ENCODE measurements at places on chromosomes 12 and 14.
A peak's percentile ranks its signal among the peaks of the same experiment; 100 is the strongest.

DNA sequence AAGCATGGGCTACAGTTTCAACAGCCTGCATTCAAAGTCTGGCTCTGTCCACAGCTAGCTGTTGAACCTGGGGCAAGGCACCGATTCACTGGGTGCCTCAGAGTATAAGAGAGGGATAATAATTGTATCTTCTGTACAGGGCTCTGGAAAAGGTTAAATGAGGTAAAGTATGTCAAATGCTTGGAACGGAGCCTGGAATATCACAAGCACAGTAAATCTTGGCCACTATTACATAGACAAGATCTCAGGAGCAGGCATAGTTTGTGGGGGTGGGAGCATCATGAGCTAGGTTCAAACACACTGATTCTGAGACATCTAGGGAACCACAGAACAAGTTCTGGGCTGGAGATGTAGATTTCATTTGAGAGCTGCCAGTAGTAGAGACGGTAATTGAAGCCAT is 203.7 kb upstream of the NUDT4 start:
- no peak for DNase-seq

DNA sequence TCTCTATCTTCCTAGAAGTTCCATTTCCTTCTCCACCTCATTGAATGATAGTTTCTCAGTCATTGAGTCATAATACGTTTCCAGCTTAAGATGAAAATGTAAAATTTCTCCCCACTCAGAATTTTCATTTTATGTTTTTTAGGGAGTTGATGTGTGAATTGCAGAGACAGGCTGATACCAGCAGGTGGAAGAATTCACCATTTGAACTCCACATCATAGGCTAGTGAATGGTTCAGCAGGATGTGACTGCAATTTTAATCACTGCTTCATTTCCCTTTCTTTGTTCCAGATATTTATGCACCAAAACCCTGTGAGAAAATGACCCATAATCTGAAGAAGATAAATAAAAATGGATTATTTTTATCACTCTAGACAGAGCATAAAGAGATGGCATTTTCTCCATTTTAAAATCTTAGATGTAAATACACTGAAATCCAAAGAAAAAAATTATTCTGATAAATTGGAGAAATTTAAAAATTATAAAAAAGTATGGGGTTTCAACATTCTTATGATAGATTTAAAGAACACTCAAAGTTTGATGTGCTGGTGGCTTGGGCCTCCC is 10.6 kb upstream of the PYGL start:
- peak; percentile 44 for DNase-seq

DNA sequence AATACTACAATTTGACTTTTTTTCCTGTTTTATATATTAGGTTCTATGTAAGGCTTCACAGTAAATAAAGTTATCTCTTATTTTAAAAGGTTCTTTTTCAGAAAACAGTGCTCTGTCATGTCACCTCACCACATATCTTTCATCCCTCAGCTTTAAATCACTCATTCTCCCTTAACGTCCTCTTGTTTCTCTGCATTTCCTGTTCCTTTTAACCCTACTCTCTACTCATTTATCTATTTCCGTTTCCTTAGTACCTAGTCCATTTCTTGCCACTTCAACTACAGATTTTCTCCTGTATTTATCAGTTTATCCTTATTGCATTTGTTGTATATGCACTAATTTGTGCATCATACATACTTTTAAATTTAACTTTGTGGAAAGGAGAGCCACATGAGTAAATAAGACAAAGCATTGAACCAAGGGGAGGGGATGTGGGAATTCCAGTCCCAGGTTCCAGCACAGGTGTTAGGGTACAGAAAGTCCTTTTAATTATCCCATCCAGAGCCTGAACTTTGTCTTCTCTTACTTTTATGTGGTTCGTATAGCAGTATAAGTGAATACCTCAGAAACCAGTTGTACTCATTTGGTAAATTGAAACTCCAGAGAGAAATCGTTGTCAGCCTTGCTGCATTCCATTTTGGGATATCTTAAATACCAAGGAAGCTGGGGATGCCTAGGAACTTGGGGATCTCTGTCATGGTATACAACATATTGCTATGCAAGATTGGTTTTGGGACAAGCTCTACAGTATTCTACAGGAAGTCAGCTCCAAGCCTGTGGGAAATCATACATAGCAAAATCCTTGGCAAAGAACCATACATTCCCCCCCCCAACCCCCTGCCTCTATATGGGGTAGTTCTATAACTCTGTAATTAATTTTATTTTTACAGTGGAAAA is 120.5 kb downstream of the DIP2B start:
- no peak for DNase-seq

- DNase-seq: no peak
These were observed 119.2 kb downstream of the NAV3 start for GRCh38 chr12:77949943-77950342.

GRCh38 chr14:102811254-102811963 is 34.2 kb downstream of the TRAF3 start:
- DNase-seq: peak; percentile 8

DNA sequence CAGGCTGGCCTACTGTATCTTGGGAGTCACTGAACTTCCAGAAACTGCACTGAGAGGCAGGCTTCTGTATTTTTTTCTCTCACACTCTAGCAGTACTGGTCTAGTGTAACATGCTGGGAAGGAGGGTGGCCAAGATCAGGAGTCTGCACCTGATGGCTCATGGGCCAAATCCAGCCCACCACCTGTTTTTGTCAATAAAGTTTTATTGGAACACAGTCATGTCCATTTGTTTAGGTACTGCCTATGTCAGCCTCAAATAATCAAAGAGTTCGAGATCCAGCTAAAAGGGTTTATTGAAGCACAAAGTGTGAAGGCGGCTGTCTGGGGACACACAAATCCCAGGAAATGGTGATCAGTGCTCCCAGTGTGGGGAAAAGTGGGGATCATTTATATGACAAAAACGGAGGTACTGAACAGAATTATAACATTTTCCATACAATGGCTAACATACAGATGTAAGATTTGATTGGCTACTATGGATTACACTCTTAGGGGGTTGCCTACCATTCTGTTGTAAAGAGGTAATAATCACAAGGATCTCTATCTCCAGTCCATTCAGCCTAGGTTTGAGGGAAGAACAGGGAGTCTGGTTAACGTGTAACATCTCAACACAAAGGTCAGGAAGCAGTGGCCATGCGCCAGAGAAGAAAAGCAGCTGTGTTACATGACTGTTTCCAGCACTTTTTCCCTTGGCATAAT is 12.9 kb downstream of the USP30 start:
- no peak for DNase-seq

GRCh38 chr14:44586910-44587309 is 79.8 kb upstream of the FSCB start:
- DNase-seq: no peak

- DNase-seq: no peak
These were observed 46.9 kb upstream of the SLC16A7 start for GRCh38 chr12:59548930-59549329.

GRCh38 chr14:76456200-76456599 is 80.3 kb downstream of the ESRRB start:
- peak; percentile 69 for DNase-seq

GRCh38 chr12:4807116-4807783 is 87.0 kb downstream of the GALNT8 start:
- DNase-seq: no peak

- peak; percentile 62 for DNase-seq
These were observed 20.7 kb downstream of the SLC7A7 start for GRCh38 chr14:22794551-22794951.

DNA sequence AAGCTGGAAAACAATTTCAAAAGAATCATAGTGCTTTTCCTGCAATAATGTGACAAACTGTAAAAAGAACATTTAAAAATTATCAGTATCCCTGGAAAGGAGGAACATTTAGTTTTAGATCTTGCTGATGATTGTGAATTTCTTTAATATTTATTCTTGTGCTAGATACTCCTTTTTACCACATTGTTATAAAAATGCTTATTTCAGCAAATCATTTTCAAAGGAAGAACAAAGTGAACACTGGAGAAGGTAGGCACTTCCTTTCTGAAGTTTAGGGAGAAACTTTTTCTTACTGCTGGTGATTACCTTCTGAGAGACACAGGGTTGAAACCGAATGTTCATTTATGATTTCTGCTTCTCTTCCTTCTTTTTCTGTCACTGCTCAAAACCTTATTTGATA is 45.1 kb upstream of the C12orf75 start:
- DNase-seq: no peak

- DNase-seq: no peak
These were observed 447.0 kb downstream of the SLC16A7 start for GRCh38 chr12:60042835-60043234.

DNA sequence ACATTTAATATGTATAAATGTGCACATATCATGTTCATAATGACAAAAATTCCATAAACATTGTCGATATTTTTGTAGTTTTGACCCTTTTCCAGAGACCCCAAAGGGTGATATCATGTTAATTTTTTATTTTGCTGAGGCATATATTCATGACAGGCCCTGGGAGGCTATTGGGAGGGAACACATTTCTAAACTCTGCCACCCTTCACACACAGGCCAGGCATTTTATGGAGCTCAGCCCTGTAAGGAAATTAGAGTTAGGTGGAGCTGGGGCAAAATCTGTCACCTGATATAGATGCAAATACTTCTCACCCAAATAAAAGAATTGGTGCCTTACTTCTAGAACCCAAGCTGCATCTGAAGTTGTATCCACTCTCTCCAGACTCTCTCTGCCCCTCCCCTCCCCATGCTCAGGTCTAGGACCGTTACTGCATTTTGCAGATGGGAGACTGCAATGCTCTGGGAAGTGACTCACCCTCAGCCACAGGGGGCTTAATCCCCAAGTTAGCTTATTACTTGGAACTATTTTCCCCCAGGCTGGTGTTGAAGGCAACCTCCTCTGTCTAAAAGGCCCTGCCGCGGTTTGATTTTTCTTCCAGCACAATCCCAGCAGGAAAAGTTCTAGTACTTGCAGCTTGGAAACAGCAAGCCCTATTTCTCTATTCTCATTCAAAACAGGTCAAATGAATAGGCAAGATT is 238.9 kb downstream of the EMP1 start:
- DNase-seq: no peak

- no peak for DNase-seq
These were observed 29.1 kb downstream of the ZNF664 start for GRCh38 chr12:124002021-124002644.

DNA sequence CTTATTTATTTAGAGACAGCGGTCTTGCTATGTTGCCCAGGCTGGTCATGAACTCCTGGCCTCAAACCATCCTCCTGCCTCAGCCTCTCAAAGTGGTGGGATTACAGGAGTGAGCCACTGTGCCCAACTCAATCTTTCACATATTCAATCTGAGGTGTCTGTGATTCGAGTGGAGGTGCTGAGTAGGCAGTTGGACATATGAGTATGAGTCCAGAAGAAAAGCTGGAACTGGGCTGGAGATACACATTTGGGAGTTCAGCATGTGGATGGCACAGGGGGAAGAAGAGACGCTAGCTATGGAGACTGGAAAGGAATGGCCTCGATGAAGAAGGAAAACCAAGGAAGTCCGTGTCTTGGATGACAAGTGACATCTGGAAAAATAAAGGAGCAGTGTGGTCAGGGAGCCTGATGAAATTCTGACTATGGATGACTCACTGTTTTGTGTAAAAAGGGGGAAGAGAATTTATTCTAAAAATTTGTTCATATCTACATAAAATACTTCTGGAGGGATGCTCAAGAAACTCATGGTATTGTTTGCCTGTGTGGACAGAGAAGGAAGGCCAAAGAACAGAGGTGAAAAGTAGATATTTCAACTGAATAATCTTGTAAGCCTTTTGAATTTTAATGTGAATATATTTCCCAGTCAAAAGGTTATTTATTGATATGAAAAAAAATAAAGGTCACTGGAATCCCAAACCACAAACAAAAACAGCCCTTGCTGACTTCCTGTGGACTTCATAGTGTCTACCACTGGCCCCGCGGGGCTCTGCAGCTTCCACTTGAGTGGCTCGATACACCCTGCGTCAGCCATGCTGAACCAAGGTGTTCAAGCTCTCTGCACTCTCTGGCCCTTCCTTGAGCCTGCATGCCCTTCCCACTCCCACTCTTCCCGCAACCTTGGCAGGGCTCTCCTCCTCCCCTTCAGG is 8.9 kb upstream of the LTA4H start:
- DNase-seq: no peak

DNA sequence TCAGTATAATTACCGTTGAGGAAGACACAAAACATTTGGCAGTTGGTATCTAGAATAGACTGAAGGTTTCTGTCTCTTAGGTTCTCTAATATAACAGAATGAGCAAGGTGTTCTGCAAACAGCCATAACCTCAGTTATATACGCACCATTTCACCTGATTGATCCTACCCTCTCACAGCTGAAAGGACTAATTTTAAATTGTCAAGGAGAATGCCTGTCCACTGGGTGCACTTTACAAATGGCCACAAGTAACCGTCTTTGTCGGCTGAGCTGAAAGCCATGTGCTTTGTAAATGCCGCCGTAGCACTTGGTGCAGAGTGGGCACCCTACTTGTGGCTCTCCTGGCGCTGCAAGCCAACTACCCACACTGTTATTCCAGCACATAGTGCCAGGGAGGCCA is 466.3 kb downstream of the AACS start:
- DNase-seq: no peak

DNA sequence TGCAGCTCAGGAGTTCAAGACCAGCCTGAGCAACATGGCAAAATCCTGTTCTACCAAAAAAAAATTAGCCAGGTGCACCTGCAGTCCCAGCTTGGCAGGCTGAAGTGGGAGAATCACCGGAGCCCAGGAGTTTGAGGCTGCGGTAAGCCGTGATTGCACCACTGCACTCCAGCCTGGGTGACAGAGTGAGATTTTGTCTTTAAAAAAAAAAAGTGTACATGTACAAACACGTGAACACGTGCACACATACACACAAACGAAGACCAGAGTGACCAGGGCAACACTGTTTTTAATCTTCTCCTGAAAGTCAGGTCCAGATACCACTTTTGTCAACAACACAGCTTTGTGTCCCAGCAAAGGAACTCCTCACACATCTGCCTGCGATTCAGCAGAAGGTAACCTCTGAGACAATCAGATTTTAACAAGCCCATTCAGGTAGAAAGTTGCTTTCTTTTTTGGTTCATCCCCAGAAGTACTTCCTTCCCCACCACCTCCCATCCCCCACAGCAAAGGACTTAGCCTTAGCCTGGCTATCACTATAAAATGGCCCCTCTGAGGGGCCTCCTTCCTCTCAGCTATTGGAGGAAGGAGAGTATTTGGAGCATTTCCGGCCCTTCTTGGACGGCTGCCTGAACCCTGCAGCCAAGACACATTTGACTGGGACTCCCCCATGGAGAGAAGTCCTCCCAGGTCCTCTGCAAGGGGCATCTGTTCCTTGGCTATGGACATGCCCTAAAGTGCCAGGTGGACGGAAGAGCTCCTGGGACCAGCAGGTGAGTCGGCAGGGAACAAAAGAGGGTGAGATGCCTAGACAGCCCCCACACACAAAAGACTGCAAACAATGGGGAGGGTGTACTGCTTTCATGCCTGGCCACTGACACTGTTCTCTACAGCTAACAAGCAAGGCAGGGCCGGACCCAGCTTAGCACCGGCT is 9.8 kb downstream of the CTDSP2 start:
- DNase-seq: peak; percentile 63

DNA sequence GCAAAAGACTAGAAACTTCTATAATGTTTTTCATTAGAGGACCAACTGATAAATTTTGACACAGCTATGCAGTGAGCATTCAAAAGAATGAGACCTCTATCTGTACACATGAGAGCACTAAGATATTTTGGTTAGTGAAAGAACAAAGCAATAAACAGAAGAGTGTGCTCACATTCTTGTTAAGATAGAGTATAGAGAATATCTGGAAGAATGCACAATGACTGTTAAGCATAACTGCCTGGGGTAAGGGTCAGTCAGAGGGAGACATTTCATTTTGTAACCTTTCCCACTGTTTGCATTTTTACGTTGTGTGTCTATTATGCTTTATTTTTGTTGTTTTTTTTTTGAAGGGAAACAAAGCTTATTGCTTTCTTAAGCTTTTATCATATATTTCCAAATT is 20.7 kb downstream of the KCNMB4 start:
- no peak for DNase-seq

- DNase-seq: no peak
These were observed 62.8 kb upstream of the PRB2 start for GRCh38 chr12:11457996-11458645.
